ENCODE measurements at places on chromosomes 2 and 18. TPM values are rescaled to one million over a fixed set of nuclear protein-coding genes. Genes with fewer than 3 reads are reported as not detected.

The PIK3C3 gene
- 47.1 TPM for total RNA-seq

The RGPD4 gene
- not detected for total RNA-seq

The ARHGAP28 gene
- total RNA-seq = 4.3 TPM

The EPG5 gene
- total RNA-seq = 29.1 TPM

The IER3IP1 gene
- total RNA-seq = 7.1 TPM

The ALPG gene
- total RNA-seq = not detected

The RAX gene
- not detected for total RNA-seq

The PLB1 gene
- total RNA-seq = 2.1 TPM

The CCDC148 gene
- total RNA-seq = not detected

The ZSWIM2 gene
- total RNA-seq = not detected

GRCh38 chr2:18829251-18829902 lies 240.0 kb upstream of the NT5C1B start:
- DNase-seq = no peak

GRCh38 chr2:86333378-86333777 lies 4.0 kb downstream of the REEP1 start:
- DNase-seq = no peak

DNA sequence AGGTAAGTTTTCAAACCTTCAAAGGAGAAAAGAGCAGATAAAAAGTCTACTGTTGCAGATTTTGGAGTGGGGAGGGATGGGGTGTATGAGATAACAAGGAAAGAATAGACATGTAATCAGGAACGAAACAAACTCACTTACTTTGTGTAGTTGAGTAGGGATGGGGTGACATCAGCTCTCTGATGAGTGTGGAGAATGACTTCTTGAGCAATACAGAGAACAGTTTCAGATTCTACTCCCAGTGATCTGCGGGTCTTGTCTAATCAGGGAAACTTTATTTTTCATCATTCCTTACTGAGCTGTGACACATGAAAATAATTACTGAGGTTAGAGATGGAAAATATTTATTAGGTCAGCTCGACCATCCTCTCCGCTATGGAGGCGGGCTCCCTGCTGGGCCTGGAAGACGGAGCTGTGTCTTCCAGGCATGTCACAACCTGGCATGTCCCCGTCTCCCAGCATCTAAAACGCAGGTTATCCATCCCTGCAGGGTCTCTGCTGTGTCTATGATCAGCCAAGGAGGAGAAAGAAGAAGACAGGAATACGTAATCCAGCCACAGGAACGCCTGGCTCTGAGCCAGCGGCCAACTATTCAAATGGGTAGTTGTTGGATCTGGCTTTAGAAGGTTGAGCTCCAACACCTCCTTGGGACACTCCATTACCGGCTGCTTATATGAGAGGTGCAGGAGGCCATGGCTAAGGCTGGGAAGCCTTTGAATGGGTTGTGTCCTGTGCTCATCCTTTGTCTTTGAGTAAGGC lies 99.0 kb upstream of the SATB2 start:
- DNase-seq = no peak

DNA sequence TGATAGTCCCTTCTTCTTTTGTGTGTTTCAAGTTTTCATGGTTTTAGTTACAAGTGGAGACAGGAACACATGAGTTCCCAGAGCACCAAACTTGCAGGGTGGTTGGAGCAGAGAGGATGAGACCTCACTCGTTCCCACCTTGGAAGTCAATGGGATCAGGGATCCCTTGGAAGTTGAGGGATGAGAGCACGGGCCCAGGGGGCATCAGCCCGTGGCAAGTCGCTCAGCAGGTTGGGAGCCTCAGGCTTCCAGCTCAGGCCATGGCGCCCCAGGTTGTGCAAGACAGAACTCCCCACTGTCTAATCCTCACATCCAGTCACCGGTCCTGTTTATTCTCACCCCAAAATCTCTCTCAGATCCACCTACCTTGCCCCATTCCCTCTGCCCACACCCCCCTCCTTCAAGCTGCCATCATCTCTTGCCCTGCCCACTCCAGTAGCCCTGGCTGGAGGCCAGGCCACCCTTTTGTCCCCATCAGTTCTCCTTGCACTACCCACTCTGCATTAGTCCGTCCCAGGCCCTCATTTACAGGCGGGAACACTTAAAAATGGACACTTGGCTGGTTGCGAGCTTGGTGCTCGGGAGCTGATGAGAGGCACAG lies 37.6 kb upstream of the FOSL2 start:
- peak; percentile 60 for DNase-seq

DNA sequence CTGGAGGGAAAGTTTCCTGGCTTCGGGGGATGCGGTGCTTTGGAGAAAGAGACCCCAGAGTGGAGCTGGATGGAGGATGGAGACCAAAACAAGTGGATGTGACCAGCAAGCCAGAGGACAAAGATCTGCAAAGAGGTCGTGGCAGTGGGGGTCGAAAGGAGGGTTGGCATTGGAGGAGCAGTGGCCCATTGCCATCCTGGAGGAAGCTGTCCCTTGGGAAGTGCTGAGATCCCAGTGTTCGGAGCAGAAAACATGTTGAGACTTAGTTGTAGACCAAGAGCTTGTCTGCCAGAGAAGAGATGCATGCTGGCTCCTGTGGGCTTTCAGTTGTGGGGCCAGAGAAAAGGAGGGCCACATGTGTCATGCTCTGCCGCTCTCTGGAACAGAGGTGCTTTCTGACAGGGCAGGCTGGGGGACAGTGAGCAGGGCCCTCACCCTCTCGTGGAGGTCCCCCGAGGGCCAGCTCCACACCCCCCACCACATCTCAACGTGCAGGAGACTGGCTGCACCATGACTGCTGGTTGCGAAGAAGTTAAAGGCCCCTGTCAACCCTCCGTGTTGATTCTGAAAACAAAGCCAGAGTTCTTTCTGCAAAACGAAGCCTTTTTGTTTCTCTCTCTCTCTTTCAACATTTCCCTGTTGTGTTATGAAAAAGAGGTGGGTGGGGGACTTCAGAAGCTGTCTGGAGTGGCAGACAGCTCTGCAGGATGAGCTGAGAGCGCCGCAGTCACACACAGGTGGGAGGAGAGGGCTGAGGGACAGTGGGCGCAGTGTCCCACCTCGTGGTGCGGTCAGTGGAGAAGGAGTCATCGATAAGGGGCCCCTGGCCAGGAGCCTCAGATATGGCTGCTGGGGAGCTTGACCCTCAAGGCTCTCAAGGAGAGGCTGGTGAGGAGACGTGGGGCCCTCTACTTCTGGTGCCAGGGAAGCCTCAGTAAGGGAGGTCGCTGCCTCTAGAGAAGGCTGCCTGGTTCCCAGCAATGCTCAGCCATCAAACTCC lies 77.6 kb upstream of the BCL2L11 start:
- DNase-seq = no peak

DNA sequence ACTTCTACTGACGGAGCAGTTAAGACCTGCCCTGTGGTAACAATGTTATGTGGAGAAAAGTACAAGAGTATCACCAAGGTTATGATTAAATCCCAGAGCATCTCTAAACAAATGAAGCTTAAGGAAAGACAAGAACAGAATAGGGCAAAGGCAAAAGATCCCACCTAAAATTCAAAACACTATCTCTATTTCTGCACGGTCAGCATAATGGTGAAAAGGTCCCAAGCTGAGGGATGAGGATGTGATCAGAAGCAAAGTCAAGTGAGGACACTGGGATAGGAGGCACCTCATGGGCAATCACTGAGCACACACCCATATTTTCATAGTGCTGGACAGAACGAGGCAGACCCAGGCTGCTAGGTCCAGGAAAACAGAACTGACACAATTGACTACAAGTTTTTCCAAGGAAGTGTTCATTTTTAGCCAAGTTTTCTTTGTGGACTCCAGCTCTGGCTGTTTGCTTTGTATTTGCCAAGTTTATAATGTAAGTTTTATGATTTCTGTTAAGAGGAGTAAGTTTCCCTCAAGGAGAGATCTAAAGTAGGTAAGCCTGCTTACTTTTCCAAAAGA lies 77.8 kb downstream of the NCKAP5 start:
- no peak for DNase-seq

DNA sequence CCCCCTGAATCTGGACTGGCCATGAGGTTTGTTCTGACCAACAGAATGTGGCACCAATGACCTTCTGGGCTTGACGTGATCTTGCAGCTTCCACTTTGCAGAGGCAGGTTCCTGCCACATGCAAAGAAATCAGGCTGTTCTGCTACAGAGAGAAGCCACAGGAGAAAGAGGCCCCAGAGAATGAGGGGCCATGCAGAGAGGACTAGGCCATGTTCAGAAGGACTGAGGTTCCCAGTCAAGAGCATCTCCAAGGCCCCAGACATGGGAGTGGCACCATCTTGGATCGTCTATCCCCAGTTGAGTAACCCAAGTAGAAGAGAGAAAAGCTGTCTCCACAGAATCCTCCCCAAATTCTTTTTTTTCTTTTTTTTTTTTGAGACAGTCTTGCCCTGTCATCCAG lies 131.1 kb downstream of the ZBTB7C start:
- no peak for DNase-seq

DNA sequence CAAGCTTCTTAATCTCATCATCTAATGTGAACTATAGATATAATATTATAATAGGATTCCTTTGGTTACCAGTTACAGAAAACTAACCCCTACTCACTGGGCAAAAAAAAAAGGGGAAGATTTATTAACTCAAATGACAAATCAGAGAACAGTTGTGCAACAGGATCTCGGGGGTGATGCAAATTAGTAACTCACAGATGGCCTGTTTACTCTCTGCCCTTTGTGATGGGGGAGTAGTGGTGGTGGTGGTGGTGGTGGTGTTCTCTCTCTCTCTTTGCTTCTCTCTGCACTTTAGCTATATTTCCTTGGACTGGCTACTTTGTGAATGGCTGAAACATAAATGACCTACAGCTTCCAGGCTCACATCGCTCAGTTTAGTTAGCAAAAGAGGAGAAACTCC lies 59.0 kb downstream of the TMEM247 start:
- no peak for DNase-seq

GRCh38 chr2:85175369-85176299 lies 42.4 kb downstream of the TCF7L1 start:
- DNase-seq = no peak

GRCh38 chr2:54420524-54421172 lies 35.5 kb upstream of the SPTBN1 start:
- DNase-seq = no peak

DNA sequence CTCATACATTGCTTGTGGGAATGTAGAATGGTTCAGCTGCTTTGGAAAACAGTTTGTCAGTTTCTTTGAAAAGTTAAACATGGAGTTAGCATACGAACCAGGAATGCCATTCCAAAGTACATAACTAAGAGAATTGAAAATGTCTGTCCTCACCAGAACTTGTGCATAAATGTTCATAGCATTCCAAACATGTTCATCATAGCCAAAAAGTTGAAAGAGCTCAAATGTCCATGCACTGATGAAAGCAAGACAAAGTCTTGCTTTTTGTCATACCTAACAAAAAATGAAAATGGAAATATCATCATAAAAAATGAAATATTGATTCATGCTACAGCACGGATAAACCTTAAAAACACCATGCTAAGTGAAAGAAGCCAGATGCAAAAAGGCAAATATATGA lies 408.8 kb upstream of the UBE2E3 start:
- no peak for DNase-seq

DNA sequence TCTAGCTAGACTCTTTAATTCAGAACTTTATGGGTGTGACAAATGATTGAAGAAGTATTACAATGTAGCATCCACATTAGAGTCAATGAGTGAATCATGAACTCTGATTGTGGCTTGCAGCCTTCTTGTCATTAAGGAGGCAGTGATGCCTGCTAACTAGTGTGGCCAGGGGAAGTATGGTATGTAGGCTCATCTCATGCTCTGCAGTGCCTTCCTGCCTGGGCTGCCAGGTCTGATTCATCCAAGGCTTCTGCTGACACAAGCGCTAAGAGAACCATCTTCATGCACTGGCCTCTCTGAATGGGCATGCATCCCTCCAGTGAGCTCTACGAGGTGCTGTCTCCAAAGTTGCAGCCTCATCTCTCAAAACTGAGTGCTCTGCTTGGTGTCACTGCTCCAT lies 144.3 kb downstream of the MTCL1 start:
- DNase-seq = no peak

DNA sequence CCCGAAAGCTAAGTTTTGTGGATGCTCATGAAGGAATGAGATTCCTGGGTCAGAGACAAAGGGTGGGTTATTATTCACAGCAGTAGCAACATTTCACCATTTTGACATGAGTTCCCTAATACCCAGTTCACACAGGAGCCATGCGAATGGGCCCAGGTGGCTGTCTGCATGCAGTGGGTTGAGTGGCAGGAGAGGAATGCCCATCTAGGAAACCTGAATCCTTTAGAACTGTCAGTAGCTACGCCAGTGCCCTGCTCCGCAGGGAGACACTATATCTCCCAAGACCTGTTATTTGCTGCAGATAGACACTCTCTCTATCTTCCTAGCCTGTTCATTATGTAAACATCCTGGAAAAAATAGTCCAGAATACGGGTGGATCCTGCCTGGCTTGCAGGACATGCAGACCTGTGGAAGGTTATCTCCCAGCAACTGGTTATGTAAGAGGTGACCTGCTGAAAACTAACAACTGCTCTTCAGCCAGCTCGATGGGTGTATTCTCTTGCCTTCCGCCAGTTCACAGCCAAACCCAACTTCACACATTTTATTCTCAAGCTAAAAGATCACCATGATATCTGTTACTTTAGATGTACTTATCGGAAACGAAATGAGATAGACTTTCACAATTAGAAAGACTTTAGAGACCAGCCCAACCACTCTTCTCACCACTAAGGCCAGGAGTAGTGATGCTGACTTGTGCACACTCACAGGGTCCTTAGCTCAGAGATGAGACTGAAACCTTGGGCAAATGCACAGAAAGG lies 59.1 kb downstream of the MBP start:
- no peak for DNase-seq

- DNase-seq = no peak
Measured at GRCh38 chr2:16742026-16742425, 76.4 kb upstream of the CYRIA start.

DNA sequence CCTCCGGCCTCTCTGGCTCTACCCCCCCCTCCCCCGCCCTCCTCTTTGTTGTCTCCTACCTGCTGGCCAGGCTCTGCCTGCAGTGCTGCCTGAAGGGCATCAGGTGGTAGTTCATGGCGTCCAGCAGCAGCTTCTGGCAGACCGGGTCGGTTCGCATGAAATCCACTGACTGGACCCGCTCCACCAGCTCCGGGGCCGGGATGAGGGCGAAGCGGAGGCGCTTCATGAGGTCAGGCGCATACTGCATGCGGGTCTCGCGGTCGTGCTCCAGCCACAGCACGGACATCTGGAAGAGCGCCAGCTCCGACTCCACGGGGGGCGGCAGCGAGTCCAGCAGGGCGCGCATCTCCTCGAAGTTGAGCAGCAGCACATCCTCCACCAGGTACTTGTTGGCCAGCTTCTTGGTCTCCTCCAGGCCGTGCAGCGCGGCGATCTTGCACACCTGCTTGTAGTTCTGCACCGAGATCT lies 3.2 kb downstream of the KLHL14 start:
- no peak for DNase-seq

GRCh38 chr18:74529378-74529777 lies 4.9 kb upstream of the CNDP1 start:
- DNase-seq = peak; percentile 26

GRCh38 chr2:214856137-214856536 lies 46.7 kb upstream of the BARD1 start:
- no peak for DNase-seq

- DNase-seq = no peak
Measured at GRCh38 chr2:17576802-17577201, 36.3 kb downstream of the VSNL1 start.
